ENCODE measurements at places on chromosomes 3 and 15.

- no peak for DNase-seq
Observed at GRCh38 chr3:48879307-48879993, 19.2 kb downstream of the SLC25A20 start.

GRCh38 chr3:104987859-104988258 is 378.9 kb upstream of the ALCAM start:
- DNase-seq: no peak

GRCh38 chr3:187020376-187020775 is 90.0 kb downstream of the ST6GAL1 start:
- DNase-seq: no peak

DNA sequence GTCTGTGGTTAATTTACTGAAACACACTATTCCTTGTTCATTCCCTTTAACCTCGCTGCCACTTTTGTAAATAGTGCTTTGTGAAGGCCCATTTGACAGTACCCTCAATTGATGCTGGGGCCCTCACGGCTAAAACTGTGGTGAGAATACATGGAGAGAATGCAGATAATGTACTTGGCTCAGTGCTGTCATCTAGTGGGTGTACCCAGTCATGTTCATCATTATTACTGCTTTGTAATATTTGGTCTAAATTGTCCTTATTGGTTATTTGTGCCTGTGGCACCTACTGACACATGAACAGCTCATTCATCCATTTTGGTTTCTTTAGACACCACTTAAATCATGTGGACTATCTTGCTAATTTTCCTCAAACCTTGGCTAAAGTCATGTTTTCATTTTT is 543.6 kb downstream of the EDEM1 start:
- peak; percentile 15 for DNase-seq

DNA sequence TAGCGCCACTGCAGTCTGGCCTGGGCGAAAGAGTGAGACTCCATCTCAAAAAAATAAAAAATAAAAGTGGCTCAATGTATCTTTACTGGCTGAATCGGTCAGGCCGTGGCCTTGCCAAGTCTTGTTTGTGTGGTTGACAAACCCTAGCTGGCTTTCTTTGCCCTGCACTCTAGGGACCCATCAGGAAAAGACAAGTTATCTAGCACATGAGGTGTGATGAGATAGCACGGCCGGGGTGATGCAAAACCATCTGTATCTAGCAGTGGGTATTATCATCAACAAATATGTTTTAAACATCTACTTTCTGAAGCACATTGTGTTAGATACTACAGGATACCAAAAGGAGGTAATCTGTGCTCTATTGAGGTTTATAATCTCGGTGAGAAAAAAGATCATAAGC is 3.9 kb upstream of the DPP8 start:
- DNase-seq: no peak

DNA sequence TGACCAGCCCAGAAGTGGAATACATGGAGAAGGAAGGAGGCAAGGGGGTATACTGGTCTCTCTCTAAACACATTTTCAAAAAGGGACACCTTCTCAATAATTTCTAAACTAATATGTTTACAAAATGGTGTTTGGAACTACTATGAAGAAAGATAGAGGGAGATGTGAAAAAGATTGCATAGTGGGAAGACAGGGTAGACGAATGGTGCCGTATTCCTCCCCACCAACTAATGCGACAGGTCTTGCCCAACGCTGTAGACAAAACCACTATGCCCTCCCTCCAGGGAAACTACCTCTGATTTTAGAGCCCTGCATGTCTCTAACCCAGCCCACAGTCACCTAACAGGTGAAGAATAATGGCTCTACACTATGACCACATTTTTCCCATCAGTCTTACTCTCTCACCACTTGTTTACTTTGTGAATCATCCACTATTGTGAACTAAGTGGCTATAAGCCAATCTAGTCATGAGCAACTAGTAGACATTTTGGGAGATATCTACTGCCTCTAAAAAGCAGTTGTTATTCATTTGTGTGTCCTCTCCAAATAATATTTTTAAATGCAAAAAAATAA is 108.2 kb upstream of the UBE2E2 start:
- no peak for DNase-seq

GRCh38 chr3:196636369-196637349 is 2.8 kb upstream of the NRROS start:
- DNase-seq: peak; percentile 22

GRCh38 chr15:66701422-66702034 is 508 bp upstream of the SMAD6 start:
- DNase-seq: peak; percentile 33

GRCh38 chr15:78974272-78974918 is 29.5 kb upstream of the CTSH start:
- DNase-seq: no peak

GRCh38 chr3:126446301-126446700 is 29.4 kb downstream of the ZXDC start:
- DNase-seq: no peak

DNA sequence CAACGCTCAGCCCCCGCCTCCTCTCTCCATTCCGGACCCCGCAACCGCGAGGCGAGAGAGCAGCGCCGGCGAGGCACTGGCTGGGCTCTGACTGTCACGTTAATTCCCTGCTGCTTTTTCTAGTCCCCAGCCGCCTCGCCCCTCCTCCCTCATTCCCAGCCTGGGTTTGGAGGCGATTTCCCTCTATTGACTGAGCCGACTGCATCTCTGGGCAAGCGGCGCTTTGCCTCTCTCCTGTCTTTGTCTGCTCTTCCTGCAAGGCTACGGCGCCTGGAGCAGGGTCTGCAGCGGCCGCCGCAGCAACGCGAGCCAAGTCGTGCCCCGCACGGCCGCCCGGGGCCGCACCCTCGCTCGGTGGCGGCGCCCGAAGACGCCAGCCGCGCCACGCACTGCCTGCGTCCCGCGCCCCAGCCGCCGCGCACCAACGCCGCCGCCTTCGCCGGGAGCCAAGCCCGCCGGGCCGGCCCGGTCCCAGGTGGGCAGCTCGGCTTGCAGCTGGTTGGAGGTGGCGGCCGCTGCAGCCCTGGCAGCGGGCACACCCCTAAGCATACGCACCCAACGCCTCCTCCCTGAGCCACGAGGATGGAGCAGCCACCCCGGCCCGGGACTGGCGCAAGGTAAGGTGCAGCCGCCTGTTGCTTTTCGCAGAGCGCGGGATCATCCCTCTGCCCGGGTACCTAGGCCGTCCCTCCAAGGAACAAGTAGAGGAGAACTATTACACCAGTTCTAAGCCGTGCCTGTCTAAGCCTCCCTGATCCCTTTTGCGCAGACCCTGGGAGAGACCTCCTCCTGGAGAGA is at the start of gene LRRC3B:
Gene LRRC3B (plus strand): TSS at position 152 of the 798 bp plus-strand sequence. CDS start 86,901 bp downstream, outside the sequence.
- peak; percentile 70 for DNase-seq

GRCh38 chr3:42822828-42823227 is 13.6 kb downstream of the ACKR2 start:
- DNase-seq: no peak

GRCh38 chr3:12869035-12869621 is 27.8 kb upstream of the RPL32 start:
- no peak for DNase-seq

GRCh38 chr3:142213298-142213697 is 12.1 kb downstream of the GK5 start:
- DNase-seq: no peak

DNA sequence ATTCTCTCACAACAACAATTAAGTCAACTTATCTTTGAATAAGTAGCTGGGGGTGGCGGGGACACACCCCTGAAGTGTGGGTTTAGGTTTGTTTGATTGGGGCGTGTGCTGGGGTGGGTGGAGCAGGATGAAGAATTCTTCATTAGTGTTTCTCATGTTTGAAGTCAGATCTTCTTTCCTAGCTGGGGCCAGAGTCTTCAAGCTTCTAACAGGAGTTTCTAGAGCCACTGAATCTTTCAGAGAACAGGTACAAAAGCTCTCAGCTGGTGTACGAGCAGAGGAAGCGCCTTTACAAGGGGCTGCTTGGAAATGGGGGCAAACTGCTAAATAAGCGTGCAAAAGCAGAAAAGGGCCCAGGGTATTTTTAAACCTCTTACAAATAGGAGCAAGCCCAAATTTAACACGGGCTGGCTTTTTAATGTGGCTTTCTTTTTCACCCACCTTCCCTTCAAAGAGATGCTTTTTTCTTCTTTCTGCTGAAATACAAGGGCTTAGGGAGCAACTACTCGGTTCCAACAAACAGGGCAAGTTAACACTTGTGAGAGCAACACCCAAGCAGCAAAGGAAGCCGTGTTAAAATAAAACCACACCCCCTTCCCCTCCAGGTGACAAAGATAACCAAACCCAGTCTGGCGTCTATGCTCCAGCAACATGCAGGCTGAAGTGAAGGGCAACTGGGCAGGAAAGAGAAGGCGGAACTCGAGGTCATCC is 86.9 kb upstream of the RASGRP1 start:
- DNase-seq: no peak

GRCh38 chr15:59398220-59398619 is 25.5 kb upstream of the MYO1E start:
- no peak for DNase-seq

GRCh38 chr15:41917767-41918430 is 24.0 kb upstream of the SPTBN5 start:
- no peak for DNase-seq

DNA sequence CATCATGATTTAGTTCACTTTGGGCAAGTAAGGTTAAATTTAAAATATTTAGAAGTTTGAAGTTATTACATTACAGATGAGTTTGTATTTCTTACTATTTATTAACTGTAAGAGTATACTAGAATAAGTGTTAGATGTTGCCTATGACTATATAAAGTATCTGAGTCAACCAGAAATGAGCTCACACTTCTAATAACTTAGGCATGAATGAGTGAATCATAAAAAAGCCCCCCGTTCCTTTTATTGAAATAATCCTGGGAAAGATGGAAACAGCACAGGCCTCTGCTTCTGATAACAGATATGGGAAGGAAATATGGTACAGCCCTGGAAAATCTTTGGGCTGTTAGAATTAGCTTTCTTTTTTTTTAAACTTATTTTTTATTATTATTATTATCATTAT is 66.6 kb upstream of the TGFBR2 start:
- no peak for DNase-seq

- DNase-seq: no peak
Observed at GRCh38 chr15:47184908-47185801, 532.1 kb upstream of the SEMA6D start.

DNA sequence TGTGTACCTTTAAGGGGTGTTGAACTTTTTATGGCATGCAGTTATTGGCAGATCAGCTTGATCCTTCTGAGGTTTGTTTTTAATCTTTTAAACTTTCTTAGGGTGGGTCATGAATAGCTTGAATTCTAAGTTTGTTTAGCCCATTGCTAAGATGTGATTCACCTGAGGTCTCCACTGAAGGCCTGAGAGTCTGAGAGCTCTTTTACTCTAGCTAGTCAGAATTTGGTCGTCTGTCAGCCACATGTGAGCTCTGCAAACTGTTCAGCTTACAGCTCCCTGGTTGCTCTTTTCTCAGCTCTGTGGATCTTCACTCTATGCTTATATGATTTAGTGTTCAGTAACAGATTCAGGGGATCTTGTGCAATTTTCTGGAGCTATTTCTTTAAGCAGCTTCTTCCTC is 161.3 kb downstream of the ABHD5 start:
- no peak for DNase-seq

DNA sequence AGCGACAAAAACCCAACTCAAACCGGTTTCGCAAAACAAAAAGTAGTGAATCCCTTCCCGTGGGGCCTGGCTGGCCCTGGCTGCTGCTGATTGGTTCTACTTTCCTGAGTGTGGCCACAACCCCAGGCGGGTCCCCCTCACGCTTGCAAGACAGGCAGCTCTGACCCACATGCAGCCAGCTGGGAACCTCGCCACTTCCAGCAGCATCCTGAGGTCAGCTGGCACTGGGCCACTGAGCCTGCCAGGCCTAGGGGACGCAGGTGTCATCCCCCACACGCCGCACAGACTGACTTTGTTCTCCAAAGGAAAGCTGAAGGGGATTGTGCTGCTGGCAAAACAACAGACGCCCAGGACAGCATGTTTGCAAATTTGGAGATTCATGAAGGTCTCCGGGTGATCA is 111.1 kb downstream of the TPRA1 start:
- DNase-seq: no peak

DNA sequence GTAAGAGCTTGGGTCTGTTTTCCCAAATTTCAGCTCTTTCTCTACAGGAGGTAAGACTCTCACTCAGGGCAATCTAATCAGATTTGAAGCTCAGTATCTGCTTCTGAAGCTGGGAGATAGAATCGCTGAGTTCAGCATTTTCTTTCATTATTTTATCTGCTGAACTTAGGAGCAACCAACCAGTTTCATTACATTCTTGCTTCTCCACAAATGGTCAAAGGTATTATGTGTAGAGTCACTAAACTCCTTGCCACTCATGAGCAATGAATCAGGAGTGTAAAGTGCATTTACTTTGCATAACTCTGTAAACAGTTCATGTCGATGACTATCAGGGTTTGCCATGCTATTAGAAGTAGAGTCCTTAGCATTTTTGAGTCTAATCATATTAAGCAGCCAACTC is 249.4 kb downstream of the CHL1 start:
- no peak for DNase-seq

DNA sequence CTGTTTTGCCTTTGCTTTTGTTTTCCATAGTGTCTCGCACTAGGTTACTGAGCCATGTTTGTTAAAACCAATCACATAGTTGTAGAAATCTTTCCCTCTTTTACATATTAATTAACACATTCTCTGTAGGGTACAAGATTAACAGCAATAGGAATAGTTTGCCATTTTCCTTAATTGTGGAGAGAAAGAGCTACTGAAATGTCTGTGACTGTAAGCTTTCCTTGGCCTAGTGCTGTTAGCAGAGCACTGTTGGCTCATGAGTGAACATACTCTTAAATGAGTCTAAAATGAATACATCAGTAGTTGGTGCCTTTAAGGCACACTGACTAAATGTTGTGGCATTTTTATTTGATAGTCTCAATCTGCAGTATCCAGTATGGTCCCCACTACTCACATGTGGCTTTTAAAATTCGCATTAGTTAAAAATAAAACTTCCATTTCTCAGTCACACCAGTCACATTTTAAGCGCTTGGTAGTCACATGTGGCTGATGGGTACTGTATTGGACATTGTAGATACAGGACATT is 28.2 kb downstream of the CHD2 start:
- DNase-seq: no peak

- no peak for DNase-seq
Observed at GRCh38 chr15:52124270-52124880, 11.8 kb upstream of the BCL2L10 start.

GRCh38 chr3:32421991-32422859 is 30.6 kb downstream of the CMTM7 start:
- peak; percentile 52 for DNase-seq

Data from Ammon's horn (tissue), 1 donor.